Nucleus accumbens (tissue), 56 donors: ENCODE measurements at places on chromosomes 2 and 18.
A peak's percentile ranks its signal among the peaks of the same experiment; 100 is the strongest.

- no peak for DNase-seq
These were observed 654.2 kb upstream of the PKDCC start for GRCh38 chr2:41393621-41394020.

DNA sequence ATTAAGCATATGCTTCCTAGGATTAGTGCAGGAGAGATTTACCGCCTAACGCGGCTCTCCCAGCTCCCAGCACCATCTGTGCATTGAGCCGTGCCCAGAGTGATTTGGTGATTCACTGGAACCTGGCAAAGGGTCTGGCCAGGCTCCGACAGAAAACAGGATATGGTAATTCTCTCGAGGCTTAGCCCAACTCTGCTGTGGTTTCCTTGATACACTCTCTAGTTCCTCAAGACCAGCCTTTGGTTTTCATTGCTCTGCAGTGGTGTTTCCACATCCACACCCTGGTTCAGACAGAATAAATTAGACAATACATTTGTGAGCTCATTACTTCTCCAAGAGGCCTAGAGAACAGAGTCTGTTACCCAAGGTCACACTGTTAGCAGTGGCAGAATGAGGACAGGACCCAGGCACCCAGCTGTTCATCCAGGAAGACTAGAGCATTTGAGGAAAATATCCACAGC is 23.0 kb upstream of the SMAD2 start:
- peak; percentile 29 for DNase-seq

DNA sequence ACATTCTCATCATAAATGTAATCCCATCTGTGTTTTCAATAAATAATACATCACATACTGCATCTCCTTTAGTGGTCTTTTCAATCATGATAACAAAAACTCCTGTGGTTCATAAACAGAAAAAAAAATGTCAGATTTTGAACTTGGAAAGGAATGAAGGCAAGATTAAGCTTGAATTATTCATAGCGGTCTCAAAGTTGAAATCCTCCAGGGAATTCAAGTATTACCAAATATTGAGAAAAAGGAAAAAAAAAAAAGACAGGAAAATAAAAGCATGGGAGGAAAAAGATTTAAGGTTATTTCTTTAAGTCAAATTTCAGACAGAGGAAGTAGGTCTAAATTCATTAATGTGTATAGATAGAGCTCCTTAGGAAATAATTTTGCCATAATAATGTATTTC is 92.1 kb downstream of the COLEC12 start:
- DNase-seq = no peak

- DNase-seq = no peak
These were observed 36.9 kb upstream of the MEX3C start for GRCh38 chr18:51234117-51235008.

- no peak for DNase-seq
These were observed 17.3 kb downstream of the ZBTB7C start for GRCh38 chr18:48391868-48392267.
